Memory B cell (primary cell): ENCODE measurements at places on chromosomes 16 and 17.

GRCh38 chr16:28166394-28167208, 45.2 kb downstream of the XPO6 start:
- no peak for DNase-seq

- DNase-seq = no peak
These were observed 21.3 kb upstream of the CCDC182 start for GRCh38 chr17:57766318-57766943.

DNA sequence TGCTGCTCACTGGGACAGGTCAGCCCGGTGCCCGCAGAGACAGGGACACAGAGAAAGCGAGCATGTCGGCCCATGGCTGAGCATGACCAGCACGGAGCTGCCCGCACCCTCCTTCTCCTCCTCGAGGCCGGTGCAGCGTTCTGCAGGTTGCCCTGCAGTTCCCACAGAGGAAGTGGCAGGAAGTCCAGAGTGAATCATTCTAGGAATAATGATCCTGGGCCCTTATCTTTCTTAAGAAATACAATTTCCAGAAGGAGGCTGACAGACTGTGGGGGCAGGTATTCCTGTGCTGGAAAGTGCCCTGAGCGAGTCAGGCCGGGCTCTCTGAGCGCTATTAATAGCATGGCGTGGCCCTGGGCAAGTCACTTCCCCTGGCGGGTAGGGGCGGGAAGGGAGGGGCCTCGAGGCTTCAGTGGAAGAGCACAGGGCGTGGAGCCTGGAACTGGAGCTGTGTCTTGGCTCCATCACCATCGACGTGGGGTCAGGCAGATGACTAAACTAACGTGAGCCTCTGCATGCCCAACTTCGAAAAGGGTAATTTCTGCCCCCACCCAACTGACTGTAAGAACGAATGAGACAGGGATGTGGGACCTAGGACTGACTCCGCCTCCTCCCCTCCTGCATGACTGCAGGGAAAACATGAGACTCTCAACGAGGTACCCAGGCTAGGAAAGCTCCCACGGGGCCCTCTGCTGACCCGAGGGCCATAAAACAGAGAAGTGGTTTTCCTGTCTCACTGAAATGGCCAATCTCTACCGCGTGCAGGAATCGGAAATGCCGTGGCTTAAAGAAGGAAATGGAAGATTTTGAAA, 9.8 kb downstream of the TMEM204 start:
- no peak for DNase-seq

- peak; percentile 70 for DNase-seq
These were observed 55.2 kb downstream of the ARSG start for GRCh38 chr17:68346448-68346847.

GRCh38 chr16:50694206-50694605, 800 bp downstream of the NOD2 start:
- no peak for DNase-seq

GRCh38 chr16:81992859-81993258, 18.4 kb downstream of the SDR42E1 start:
- DNase-seq = no peak

- no peak for DNase-seq
These were observed 14.6 kb downstream of the SREBF1 start for GRCh38 chr17:17822189-17822588.

DNA sequence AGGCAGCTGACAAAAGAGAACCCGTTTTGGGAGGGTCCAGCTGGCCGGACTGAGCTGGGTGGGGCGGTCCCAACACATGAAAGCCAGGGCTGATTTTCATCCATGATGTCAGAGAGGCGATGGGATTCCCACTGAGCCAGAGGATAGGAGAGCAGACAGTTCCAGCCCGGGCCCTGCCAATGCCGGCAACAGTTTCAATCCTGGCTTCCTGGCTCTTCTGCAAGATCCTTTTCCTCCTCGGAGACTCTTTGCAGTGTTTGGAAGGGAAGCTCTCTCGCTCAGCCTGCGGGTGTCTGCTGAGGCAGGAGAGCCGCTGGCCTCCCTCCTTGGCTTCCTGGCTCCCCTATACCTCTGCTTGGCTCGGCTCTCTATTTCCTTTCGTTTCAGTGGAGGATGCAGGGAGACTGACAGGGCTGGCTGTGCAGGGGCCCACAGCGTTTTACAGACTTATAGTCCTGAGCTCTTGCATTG, 145.5 kb upstream of the SOX9 start:
- no peak for DNase-seq

- DNase-seq = no peak
These were observed 642 bp downstream of the MT1F start for GRCh38 chr16:56658327-56658875.

DNA sequence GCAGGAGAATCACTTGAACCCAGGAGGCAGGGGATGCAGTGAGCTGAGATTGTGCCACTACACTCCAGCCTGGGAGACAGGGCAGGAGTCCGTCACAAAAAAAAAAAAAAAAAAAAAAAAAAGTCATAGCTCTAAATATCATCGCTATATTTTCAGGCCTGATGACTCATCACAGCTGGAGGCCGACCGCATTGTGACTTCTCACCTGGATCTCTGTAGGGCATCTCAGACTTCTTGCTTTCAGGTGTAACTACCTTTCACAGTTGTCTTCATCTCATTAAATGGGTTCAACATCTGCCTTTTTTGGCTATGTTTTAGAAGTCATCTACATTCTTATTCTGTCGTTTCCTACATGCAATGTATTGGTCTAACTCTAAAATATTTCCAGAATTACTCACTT, 353.1 kb upstream of the MON1B start:
- DNase-seq = no peak

- no peak for DNase-seq
These were observed 153.3 kb downstream of the C16orf78 start for GRCh38 chr16:49526860-49527365.

DNA sequence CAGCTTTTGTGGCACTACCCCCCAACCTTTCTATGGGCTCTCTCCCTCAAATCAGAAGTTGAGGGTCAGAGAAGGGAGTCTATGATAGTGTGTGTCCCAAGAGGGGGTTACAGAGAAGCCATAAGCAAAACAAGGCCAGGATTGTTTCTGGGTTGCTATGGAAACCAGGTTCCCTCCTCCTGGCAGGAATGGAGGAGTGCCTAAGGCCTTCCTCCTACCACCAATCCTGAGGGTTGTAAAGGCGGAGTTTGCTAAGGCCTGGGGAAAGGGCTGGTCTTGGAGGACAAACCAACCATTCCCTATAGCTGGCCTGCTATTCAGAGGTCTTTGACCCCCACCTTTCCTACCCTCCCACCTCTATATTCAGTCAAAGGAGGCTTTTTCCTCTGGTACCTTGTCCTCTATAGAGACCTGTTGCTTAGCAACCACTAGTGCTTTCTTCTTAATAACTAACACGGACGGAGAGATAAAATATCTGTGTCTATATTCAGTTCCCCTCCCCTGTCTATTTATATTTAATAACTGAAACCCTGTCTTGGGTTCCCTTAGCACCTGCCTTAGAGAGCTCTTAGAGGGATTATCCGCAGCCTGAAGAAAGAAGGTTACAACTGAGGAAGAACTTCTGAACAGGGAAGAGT, 43.4 kb downstream of the NEUROD2 start:
- no peak for DNase-seq

GRCh38 chr16:68200088-68200783, 35.7 kb downstream of the ESRP2 start:
- DNase-seq = no peak

- DNase-seq = no peak
These were observed 10.7 kb upstream of the SLC16A5 start for GRCh38 chr17:75077072-75077495.

GRCh38 chr16:967546-968295, 3.1 kb downstream of the LMF1 start:
- no peak for DNase-seq

DNA sequence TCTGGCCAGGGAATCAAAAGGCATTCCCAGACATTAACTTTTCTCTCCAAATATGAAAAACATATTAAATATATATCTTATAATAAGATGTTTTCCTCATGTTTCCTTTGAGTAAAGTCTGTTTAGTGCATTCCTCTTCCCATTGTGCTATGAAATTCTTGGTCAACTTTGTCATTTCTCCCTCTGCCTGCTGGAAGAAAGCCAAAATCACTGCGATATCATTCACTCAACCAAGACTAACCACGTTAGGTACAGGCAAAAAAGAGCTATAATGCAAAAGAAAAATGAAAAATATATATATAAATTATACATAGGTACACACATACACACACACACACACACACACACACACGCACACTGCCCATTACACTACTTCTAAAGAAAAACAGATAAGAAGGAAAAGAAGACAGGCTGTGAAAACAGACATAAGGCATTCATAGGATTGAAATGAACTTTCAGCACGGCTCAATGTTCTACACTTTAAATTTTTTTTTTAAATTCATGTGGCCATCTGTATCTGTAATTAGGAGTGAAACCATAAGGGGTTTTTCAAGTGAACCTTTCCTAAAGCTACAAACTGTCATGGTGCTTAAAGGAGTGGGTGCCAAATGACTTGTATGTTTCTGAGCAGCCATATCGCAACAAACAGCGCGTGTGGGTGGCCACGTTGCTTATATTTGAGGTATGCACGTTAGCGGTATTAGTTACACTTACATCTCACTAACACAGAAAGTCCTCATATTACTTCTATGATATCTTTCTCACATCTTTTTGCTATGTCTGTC, 71.6 kb upstream of the PSMD7 start:
- no peak for DNase-seq

DNA sequence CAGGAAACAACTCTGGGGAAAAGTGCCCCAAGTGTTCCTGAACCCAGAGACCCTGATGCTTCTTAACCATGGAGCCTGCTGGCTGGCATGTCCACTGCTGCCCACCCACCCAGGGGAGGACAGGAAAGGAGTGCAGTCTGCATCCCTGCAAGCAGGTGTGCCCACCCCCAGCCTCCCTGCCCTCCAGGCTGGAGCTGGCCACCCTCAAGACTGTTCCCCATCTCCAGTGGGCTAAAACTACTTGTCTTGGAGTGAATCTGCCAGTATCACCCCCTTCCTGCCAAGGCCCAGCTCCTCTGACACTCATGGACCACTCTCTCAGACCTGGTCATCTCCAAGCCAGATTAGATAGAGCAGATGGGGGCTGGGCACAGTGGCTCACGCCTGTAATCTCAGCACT, 29.8 kb downstream of the ARHGAP27 start:
- DNase-seq = no peak

GRCh38 chr17:28507567-28508203, 1.5 kb downstream of the FOXN1 start:
- DNase-seq = no peak

DNA sequence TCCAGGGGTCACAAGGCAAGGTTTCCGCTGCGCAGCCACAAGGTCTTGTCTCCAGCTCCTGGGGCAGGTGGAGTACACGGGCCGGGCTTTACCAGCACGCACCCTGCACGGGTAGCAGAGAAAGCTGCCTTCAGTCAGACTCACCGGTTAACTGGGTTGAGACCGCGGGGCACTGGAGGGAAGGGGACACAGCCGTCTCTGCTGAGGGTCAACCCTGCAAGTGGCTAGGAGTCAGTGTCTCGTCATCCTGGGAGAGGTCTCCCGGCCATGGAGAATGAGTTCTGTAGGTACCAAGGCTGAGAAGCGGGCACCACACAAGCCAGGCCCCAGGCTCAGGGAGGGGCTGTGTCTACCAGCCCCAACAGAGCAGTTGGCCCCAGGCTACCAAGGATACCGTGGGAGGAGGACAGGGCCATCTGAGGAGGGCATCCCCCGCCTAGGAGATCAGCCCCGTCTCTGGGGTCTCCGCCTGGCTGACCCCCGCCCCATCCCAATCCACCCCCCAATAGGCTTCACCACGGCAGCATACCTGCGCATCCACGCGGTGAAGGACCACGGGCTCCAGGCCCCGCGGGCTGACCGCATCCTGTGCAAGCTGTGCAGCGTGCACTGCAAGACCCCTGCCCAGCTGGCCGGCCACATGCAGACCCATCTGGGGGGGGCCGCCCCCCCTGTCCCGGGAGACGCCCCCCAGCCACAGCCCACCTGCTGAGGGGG, 2.8 kb upstream of the PRRT2 start:
- no peak for DNase-seq

GRCh38 chr17:71709271-71709890, 411.4 kb upstream of the SOX9 start:
- DNase-seq = no peak
